ENCODE measurements at places on chromosomes 12 and 14.
A peak's percentile ranks its signal among the peaks of the same experiment; 100 is the strongest.

DNA sequence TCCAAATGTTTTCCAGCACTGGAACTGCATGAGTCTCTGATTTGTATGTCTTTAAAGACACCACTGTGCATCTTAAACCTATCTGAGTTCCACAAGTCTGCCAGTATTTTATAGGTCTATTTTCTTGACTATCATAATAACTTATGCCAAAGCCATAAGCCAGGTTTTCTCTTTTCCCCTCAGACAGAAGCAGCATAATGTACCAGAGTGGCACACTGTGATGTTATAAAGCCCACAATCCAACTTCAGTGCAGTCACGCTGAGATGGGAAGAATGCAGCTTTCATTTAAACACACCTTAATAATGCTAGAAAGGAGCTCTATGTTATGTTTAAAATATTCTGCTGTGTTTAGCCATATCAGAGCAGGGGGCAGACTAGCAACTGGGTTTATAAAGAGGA lies 923.3 kb downstream of the DIO2 start:
- DNase-seq: no peak

GRCh38 chr14:98591161-98591560 lies 680.8 kb downstream of the BCL11B start:
- DNase-seq: no peak

GRCh38 chr14:22481546-22481945 lies 107.5 kb downstream of the DAD1 start:
- DNase-seq: no peak

- DNase-seq: no peak
Measured at GRCh38 chr12:57734591-57734990, 4.0 kb downstream of the AGAP2 start.

DNA sequence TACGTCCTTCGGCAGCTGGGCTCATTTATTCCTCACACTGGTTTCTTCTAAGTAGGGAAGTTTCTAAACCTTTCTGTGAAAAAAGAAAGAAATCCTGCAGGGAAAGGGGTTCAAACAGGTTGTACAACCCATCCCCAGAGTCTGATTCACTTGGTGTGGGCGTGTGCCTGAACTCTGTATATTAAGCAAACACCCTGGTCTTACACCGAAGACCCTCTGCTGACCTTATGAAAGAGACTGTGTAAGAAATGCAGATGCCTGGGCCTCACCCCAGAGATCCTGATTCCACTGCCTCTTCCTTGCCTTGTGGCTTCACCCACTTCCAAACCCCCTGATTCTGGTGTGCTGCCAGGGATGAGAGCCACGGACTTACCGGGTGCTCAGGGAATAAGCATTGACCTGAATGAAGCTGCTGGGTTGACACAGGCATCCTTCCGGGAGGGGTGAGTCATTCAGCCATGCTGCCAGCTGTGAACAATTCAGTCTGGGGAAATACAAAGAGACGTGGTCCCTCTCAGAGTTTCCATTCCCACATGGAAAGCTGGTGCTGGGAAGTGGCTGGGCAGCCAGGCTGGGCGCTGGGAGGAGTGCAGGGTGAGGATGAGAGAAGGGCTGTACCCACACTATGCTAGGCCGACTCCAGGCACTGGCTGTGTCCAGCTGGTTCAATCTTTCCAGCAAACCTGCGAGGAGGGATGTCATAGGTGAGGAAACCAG lies 26.5 kb upstream of the ACTN1 start:
- peak; percentile 78 for DNase-seq

- no peak for DNase-seq
Measured at GRCh38 chr12:41589878-41590277, 401.8 kb downstream of the PDZRN4 start.

DNA sequence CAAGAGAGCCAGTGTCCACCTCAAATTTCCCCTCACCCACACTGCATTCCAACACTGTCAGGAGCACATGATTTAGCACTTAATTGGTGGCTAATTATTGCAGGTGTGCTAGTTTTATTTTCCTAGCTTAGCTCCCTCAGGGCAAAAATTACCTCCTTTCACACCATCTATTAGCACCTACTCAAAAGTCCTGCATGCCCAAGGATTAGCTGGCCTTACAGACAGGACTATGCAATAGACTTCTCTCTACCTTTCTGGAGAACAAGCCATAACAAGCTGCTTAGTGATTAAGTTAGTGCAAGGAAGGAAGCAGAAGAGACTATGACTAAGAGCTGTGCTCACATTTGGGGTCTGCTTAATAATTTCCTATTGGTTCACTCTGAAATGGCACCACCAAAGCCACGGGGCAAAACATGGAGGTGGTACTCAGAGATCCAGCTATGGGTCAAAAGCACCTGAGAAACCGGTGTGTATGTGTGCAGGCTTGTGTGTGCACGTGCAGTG lies 69.5 kb downstream of the STON2 start:
- DNase-seq: peak; percentile 55

- DNase-seq: no peak
Measured at GRCh38 chr14:79150226-79150625, 980.1 kb downstream of the NRXN3 start.

DNA sequence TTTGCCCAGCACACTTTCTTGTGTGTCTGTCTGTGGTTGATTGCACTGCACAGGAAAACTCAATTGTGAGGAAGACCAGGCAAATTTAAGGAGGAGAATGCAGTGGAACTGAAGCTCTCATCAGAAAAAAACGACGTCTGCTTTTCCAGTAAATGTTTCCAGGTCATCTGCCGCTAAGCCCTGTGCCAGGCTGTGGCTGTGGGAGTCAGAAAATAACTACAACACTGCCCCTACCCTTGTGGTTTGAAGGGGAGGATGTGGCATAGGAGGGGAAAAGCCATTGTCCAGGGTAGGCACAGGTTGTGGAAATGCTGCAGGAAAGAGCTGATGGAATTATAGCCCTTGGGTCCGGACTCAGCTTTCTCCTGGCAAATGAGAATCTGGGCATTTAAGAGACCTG lies 259.7 kb upstream of the TMEM132C start:
- no peak for DNase-seq

DNA sequence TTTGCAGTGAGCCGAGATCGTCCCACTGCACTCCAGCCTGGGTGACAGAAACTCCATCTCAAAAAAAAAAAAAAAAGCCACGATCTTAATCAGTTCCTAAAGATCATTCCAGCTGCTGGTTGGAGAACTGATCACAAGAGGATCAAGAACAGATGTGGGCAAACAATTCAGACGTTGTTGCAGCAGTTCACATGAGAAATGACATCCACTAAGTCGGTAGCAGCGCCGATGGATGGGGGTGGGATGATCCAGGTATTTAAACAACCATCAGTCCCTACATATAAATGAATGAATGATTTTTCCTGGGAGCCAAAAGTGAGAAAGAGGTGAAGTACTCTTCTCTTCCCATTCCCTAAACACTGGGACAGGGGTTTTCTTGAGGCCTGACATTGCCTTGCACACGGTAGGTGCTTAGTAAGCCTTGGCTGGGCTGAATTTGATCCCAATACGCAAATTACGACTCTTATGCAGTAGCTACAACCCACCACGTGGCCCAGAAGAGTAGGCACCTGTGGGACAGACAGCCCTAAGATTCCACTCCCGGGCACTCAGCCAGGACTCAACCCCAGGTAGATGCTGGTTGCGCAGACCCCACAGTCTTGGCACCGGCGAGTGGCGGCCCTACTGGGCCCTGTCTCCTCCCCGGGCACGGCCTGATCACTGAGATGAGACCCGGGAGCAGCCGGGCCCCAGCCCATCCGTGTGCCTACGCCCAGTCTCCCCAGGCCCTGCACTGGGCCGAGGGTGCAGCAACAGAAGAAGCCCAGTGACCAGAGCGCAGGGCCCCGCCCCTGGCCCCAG lies 565 bp downstream of the SPRYD3 start:
- DNase-seq: no peak

DNA sequence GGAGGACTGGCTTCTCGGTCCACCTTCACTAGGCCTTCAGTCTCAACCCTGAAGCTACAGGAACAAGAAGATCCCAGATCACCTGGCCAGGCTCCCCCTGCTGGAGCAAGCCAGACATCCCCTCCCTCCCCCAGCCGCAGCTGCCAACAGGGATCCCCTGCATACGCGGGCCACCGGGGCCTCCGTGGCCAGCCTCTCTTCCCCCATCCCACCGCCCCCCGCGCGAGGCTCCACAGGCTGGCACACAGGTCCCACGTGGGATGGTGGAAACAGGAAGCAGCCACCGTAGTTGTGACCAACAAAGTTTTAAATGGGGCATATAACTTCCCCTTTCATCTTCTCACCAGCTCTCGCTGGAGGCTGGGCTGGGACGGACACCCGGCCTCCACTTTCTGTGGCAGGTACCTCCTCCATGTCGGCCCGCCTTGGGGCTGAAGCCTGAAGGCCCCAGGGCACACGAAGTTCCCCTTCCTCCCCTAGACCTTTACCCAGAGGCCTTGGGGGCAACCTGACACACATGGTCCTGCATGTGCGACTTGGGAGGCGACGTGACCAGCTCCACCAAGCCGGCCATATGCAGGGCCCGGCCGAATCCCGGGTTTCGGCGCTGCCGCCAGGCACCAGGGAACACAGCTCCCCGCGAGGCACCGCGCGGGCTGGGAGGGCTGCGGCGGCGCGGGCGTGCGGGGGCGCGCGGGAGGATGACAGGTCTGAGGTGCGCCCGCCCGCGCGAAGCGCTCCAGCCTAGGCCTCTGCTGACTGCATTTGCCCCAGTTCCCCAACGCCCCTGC lies 44.4 kb upstream of the PNMA1 start:
- peak; percentile 95 for DNase-seq

DNA sequence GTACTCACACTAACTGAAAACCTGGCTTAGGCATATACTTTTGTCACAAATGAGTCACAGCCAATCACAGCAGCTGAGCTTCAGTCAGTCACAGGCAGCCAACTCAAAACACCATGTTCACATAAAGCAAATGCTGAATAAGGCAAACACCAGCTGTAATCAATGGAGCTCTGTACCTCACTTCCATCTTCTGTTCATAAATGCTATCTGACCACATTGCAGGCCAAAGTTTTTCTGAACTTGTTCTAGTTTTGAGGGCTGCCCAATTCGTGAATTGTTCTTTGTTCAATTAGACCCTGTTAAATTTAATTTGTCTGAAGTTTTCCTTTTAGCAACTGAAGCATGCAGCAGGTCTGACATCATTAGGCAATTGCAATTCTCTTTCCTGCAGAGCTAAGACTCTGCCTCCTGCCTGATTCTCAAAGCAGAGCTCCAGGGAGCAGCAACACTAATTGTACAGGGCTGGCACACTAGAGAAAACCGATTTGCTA lies 129.9 kb downstream of the WIF1 start:
- no peak for DNase-seq

DNA sequence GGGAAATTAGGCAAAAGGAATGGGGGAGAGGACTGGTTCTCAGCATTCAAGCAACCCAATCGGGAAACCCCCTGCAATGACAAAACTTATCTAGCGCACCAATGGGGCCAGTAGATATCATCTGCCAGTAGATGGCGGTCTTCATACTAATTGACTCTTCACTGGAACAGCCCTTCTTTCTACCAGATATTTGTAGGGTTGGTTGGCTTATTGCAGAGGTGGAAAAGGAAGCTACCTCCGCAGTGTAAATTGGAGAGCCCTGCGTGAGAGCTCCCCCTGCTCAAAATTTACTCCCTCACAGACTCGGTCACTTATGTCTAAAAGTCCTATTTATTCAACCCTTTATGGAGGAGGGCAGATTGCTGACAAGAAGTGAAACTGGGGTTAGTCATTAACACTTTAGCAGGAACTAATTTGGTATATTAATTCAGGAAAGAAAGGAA lies 166.1 kb upstream of the CCND2 start:
- DNase-seq: peak; percentile 89

DNA sequence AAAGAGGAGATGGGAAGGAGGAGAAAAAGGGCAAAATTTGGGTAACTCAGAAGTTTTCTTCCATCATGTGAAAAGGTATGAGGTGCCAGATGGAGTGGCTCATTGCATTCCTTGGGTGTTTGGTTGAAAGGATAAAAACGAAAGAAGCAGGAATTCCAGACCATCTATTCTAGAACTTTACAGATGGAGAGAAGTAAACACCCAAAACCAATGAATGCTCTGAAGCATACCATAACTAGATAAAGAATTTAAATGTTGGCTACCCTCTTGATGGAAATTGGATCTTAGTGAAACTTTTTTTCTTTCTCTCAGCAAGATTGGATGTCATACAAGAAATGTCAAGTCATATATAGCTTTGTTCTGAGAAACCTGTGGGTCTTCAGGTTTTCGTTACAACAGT lies 175.6 kb upstream of the FAR2 start:
- no peak for DNase-seq

DNA sequence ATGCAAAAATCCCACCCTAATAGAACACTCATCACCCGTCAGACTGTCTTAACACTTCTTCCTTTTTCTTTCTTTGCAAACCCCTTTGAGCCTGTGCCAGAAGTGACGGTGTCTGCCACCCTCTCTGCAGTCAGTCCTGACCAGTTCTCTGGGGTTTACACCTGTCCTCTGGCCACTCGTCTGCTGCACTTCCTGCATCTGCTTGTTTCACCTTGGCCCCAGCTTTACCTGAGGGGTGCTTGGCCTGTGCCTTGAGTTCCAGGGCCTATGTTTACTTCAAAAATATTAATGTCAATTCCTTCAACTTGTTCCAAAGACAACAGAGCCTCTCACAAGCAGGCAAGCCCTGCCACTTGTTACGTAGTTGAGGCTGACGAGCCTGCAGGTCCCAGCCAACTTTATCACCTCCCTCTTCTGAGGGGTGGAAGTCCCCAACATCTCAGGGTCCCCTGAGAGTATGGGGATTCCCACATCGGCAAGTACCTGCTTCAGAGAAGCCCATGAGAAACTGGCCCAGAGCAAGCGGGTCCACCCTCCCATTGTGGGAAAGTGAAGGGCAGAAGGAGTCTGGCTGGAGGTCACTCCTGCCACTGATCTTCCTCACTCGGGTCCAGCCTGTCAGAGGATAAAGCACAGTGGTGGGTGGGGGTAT lies 205.4 kb downstream of the DAD1 start:
- no peak for DNase-seq

GRCh38 chr14:33985242-33985641 lies 34.4 kb upstream of the EGLN3 start:
- DNase-seq: no peak

- no peak for DNase-seq
Measured at GRCh38 chr12:25501549-25501948, 51.5 kb downstream of the LMNTD1 start.

DNA sequence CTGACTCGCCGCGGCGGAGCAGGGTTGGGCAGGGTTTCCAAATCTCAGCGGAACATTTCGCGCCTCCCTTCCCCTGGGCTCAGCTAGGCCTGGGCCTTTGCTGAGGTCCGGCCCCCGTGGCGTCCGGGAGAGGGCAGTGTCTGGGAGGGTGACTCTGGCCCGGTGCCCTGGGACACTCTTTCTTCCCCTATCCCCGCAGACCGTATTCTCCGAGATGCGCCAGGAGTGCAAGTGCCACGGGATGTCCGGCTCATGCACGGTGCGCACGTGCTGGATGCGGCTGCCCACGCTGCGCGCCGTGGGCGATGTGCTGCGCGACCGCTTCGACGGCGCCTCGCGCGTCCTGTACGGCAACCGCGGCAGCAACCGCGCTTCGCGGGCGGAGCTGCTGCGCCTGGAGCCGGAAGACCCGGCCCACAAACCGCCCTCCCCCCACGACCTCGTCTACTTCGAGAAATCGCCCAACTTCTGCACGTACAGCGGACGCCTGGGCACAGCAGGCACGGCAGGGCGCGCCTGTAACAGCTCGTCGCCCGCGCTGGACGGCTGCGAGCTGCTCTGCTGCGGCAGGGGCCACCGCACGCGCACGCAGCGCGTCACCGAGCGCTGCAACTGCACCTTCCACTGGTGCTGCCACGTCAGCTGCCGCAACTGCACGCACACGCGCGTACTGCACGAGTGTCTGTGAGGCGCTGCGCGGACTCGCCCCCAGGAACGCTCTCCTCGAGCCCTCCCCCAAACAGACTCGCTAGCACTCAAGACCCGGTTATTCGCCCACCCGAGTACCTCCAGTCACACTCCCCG lies 3.0 kb downstream of the WNT1 start:
- peak; percentile 91 for DNase-seq

All from endodermal cell (in vitro differentiated cells).